Neural crest cell (in vitro differentiated cells): ENCODE measurements at places on chromosomes 2 and 18.

GRCh38 chr18:51712821-51713220 is 515.3 kb upstream of the MEX3C start:
- DNase-seq, result no peak

DNA sequence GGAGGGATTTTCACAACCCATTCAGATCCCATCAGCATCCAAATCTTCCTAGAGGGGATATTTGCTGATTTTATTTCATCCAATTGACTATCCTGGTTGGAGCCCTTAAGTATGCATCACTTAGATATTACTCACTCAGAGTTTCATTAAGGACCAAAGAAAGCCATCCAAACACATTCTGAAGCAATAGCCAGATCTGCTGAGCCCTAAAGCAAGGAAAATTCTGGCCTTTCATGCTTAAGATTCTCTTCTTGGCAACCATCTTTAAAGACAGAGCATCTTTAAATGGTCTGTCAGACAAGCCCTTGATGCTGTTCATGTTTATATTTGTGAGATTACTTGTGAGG is 40.9 kb upstream of the C1D start:
- no peak for DNase-seq

- DNase-seq, result no peak
Observed at GRCh38 chr2:195017890-195018289, 639.1 kb upstream of the SLC39A10 start.

DNA sequence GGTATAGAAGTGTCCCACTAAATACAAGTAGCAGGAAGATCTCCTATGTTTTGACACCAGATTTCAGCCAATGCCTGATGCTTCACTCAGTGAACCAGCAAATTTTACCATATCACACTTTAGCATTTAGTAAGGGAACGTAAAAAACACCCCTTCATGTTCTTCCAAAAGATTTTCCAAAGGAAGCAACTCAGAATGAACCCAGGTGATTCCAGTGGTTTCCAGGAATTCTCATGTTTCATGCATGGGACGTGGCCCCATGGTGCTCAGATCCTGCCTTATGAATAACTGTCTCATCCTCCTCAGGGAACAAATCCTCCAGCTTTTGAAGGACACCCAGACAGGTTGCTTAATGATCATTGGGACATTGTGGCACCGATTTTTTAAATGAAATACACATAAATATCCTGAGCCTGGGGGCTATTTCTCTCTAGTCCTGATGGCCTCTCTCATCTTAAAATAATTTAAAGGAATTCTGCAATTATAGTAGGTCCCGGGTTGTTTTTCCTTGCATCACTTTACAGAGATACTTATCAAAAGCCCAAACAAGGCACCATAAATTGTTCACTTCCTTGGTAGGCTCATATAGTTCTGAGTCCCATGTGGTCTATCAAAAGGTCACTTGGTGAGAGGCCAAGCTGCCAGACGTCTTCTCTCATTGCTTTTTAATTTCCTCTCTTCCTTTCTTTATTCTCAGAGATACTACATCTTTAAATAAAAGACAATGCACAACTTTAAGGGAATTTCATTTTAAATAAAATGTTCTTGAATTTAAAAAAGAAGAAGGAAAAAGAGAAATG is 261.0 kb downstream of the ZNF516 start:
- DNase-seq, result no peak

DNA sequence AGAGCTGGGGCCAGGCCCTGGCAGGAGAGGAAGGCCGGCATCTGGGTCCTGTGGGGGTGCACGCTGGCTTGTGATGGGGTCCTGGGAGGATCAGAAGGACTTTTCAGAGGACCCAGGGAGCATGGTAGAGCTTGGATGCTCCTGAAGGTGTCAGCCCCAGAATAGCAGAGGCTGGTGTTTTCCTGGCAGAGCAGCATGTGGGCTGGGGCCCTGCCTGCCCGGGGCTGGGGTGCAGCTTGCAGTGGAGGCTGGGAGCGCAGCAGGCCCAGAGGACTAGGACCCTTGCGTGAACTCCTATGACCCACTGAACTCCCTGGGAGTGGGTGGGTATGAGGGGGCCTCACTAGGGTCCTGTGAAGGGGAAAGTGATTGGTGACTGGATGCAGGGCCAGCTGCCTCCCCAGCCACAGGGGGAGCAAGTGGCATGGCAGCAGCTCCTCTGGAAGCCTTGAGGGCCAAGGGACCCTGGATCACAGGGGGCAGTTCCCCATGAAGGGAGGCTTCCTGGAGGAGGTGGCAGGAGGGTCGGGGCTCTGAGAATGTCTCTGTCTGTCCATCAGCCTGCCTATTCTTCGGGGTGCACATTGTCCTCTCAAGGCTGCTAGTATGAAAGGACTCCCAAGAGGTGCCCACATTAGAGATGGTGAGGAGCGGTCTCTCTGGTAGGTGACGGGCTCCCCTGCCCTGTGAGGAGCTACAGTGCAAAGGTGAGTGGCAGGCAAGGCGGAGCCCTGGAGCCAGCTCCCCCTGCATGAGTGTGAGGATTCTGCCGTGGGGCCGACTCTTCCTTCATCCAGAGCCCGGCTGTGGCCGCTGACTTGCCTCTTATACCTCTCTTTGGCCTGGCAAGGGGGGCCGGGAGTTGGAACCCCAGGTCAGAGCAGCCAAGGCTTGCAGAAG is 249.0 kb downstream of the DYSF start:
- DNase-seq, result no peak

- DNase-seq, result no peak
Observed at GRCh38 chr2:195442458-195443175, 214.4 kb upstream of the SLC39A10 start.

GRCh38 chr18:22219568-22220355 is 50.4 kb downstream of the GATA6 start:
- no peak for DNase-seq

DNA sequence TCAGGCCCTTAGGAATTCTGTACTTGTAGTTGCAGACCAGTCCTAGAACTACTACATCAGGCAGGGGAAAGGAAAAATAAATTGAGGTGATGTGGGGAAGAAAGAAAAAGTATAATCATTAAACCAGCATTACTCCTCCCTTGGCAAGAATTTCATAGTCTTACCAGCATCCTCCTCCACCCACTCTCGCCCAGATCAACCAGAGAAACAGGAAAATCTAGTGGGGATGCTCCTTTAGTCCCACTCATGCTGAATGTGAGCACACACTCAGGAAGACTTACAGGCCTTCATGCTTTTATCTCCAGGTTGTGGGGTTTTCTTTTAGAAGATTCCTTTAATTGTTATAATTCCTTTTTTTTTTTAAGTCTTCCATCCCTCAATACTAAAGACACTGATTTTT is 129.3 kb upstream of the CCDC150 start:
- no peak for DNase-seq

DNA sequence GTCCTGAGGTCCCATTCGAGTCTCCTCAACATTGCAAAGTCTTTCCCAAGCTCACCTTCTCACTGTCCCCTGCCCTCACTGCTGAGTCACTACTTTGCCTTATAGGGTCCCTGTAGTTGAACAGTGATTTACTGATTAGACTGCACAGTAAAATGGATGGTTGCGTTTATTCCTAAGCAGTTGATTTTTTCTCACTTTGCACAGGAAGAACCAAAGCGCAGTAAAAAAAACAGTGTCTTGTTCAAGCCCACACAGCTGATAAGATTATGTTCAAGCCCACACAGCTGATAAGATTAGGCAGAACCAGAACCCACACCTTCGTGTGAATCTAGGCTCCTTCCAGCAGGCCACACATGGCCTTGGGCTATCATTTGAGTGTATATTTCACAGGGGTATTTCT is 215.3 kb upstream of the COPS8 start:
- DNase-seq, result no peak

DNA sequence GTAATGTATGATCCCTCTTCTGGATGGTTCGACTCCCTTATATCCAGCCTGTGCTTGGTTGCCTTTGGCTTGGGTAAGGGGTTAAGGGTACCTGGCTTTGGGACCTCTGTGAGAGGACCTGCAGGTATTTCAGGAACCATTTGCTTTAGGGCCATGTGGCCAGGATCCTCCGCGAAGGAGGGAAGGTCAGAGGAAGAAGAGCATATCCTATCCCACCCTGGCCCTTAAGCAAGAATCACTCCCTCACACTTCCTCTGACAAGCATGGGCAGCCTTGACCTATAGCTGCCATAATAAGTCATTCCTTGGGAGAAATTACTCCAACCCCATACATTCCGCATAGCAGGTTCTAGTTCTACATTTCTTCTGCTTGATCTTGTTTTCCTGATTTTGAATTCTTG is 59.1 kb upstream of the TXNDC2 start:
- no peak for DNase-seq

GRCh38 chr2:69164061-69164778 is 151.2 kb downstream of the ANTXR1 start:
- DNase-seq, result no peak

- no peak for DNase-seq
Observed at GRCh38 chr2:109368798-109369197, 239.8 kb downstream of the SH3RF3 start.

DNA sequence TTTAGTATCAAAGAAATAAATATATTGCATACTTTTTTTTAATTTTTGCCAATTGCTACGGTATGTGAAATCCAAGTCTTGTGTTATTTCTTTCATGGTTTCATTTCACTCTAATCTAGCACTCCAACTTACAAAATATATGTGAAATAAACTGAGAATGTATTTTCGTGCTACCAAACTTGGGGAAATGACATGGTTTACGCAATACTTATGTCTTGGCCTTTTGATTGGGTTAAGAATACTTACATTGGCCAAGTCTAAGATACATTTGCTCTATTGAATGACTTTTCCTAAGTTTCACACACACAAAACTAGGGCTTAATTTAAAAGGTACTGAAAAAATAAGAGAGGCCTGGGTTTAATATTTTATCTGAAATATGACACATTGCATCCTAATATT is 80.5 kb downstream of the VRK2 start:
- no peak for DNase-seq

DNA sequence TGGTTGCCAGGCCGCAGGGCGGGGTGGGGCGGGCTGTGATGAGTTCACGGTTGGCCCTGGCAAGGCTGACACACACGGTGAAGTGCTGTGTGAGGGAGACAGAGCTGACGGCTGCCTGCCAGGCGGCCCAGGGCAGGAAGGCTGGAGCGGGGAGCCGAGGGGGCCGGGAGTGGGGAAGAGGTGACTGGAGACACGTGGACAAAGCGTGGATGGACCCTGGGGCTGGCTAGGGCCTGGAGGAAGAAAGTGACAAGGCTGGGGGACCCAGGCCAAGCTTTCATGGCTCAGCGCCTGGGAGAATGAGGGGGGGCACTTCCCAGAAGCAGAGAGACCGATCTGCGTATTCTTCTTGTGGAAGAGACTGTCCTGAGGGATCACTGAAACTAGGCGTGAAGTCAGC is 123.2 kb downstream of the DYSF start:
- no peak for DNase-seq
